CD4-positive, alpha-beta T cell treated with Interleukin-15 for 4 hours (primary cell): ENCODE measurements at places on chromosomes 1 and 21.

DNA sequence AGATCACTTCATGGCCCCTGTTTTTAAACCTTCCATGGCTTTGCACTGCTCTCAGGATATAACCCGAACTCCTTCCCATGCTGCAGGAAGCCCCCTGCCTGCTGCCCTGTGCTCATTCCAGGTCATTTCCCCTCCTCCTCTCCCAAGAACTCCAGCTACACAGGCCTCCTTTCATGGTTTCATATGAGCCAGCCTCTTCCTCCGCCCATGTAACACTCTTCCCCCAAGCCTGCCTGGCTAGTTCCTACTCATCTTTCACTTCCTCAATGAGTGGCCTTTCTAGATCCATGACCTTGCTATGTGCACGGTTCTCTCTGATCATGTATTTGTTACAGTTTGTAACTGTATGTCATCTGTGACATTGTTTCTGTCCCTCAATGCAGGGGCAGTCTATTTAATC, 3.1 kb upstream of the NCF2 start:
- no peak for DNase-seq

GRCh38 chr1:10033359-10033845, 644 bp downstream of the UBE4B start:
- no peak for DNase-seq

- DNase-seq: no peak
Observed at GRCh38 chr1:36673202-36673601, 190.5 kb upstream of the CSF3R start.

GRCh38 chr1:86247597-86248279, 91.2 kb upstream of the COL24A1 start:
- DNase-seq: no peak

- no peak for DNase-seq
Observed at GRCh38 chr1:92029241-92029922, 403 bp upstream of the EPHX4 start.

DNA sequence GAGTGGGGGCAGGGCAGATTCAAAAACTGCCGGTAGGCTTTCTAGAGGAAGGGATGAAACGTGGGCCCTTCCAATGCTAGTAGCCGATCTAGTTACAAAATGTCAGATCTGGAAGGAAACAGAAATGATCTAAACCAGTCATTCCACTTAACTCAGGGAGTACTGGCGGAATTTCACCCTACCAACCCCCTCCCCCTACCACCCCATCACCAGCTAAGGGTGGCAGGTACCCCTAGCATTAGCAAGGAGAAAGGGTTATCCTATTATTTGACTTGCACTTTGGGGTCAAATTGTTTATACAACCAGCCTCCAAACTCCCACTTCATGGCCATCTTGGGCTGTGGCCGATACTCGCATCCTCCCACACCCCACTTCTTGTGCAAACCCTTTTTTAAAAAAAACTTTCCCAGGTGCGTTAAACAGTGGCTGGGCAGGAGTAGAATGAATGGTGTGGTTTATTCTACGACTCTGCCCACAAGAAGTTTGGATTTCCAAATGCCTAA, 644 bp upstream of the MRPL24 start:
- no peak for DNase-seq

- peak; percentile 21 for DNase-seq
Observed at GRCh38 chr1:91018006-91018405, 3.8 kb downstream of the ZNF644 start.

DNA sequence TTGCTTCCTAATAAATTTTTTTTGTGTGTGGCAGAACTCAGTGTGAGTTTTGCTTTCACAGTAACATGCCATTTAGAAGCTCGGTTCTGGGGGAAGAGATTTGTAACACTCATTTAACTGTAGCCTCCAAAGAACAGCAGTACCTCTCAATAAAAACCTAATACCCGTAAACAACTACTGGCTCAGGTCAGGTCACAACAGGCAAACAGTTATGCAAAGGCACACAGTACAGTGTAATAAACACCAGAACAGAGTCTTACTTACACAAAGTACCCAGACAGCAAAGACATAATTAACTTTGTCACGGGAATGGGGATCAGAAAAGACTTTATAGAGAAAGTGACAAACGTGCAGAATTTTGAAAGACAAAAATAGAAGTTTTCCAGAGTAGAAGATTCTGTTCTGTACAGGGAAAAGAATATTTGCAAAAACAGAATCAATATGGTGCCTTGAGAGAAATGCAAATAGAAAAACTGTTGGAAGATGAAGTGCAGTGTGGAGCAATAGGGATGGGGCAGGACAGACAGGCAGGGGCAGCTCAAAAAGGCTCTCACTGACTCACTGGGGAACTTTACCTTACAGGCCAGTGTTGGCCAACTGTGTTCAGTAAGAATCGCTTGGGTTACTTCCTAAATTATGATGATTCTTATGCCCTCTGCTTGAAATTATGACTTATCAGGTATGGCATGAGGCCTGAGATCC, 38.8 kb downstream of the EGLN1 start:
- no peak for DNase-seq

GRCh38 chr1:61591351-61591750, 133.6 kb downstream of the TM2D1 start:
- DNase-seq: no peak

DNA sequence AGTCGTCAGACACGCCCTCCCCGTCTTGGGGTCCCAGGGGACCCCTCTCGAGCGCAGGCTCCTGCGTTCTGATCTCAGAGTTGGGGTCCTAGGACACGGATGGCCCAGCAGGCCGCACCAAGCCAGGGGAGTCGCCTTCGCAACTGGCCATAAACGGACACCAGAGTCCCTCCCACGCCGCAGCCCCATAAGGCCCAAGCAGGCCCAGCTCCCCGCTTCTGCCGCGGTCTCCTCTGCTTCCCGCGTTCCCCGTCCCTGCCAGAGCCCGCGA, 633 bp downstream of the DMRTA2 start:
- DNase-seq: no peak

DNA sequence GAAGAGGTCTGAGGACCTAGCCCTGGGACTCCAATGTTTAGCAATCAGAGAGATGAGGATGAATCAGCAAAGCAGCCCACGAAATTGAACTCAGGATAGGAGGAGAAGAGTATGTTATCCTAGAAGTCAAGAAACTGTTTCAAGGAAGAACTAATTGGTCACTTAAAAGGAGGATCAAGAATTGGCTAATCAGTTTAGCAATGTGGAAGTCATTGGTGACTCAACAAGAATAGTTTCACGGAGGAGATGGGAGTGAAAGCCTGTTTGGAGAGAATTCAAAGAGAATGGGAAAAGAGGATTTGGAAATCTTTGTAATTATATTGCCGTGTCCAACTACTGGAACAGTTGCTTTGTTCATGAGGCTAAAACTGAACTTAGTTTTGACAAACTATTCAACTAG, 7.4 kb downstream of the HMCN1 start:
- no peak for DNase-seq

DNA sequence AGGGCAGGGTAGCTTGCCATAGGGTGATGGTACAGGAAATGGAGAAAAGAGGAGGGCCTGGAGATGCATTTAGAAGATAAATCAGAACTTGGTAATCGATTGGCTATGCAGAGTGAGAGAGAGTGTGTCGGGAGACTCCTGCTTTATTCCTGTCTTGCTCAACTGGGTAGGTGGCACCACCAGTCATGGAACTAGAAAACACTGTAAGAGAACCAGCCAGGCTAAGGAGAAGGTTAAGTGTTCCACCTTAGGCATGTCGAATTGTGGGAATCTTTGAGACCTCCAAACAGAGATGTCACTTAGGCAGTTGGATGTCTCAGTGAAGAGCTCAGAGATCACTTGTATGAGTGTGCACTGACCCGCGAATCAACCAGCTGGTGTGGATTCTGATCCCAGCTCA, 28.7 kb upstream of the RD3 start:
- no peak for DNase-seq

GRCh38 chr1:63911049-63911448, 137.2 kb downstream of the ROR1 start:
- DNase-seq: no peak
